RWPE2 (cell line): ENCODE measurements at places on chromosomes 6 and 20.

DNA sequence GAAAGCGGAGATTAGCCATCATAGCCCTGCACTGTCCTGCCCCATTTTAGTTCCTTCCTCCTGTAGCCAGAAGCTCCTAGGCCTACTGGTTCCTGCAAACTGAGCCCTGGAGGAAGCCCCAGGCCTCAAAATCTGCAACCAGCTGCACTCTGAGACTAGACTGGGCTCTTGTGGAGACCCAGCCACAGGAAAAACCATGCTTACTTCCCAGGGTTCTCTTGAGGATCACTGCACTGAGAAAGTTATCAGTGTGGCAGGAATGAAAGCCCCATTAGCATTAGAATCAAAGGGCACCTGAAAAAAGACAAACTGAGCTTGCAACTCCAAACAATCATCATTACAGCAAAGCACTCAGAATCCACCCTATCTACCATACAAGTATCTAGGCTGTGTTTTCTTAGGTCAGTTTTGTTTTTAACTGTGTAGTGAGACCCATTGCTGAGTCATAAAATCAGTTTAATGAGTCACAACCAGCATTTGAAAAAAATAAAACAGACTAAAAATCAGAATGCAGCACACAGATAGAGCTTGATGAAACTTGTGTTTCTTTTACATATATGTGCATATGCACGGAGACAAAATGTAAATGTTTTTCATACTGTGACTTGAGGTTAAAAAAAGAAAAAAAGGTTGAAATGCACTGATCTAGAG is 91.0 kb downstream of the UNC5CL start:
- DNase-seq: no peak

- no peak for DNase-seq
These were observed 78.8 kb upstream of the DEFB112 start for GRCh38 chr6:50128420-50129005.

DNA sequence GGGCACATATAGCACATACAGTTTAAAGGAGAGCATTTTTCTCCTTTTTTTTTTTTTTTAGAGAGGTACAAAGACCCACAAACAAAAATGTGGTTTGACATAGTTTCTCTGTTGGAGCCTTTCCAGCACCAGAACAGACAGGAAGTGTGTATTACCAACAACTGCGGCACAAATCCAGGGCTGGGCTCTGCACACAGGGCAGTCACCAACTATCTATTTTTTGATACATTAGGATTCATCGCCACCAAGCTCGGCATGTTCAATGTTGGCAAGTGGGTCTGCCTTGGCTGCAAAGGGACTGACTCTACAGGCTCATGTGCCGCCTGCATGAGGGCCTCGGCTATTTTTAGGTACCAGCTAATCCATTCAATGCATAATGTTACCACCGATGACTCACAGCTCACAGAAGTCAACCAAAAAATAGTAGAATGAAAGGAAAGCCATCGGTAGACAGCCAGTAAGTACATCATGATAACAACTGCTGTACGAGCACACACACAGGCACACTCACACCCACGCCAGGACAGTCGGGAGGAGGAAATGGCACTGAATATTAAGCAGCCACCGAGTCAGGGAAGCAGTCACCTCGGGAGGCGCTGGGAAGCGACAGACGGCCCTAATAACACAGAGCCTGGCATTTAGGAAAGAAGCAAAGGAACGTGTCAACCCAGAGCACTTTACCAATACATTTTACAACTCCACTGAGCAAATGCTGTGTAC is 81.6 kb downstream of the GMPR start:
- DNase-seq: no peak

GRCh38 chr6:117477988-117478852 is 4.3 kb upstream of the DCBLD1 start:
- no peak for DNase-seq

DNA sequence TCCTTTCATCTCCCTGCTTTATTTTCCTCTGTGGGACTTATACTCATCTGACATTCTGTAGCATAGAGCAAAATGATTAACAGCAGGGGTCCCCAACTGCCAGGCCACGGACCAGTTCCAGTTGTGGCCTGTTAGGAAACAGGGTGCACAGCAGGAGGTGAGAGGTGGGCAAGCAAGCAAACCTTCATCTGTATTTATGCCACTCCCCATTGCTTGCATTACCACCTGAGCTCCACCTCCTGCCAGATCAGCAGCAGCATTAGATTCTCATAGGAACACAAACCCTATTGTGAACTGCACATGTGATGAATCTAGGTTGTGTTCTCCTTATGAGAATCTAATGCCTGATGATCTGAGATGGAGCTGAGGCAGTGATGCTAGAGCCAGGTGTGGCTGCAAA is 130.5 kb upstream of the SLC24A3 start:
- DNase-seq: no peak
